ENCODE measurements at places on chromosomes 7 and 10.

DNA sequence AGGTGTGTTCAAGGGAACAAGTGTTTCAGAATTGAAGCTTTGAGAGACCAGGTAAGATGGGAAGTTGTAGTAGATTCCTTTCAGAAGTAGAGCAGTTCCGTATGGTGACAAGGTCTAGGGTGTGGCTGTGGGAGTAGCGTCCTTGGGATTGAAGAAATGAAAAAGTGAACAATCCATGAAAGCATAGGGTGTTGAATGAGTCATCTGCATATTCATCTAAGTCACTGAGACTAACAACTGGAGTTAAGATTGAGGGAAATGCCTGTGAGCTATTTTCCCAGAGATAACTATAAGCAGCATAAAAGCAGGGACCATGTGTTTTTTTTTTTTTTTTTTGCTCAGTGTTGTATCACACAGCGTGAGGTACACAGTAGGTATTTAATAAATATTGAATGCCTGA, 134.8 kb downstream of the PHTF2 start:
- DNase-seq, result peak; percentile 9

DNA sequence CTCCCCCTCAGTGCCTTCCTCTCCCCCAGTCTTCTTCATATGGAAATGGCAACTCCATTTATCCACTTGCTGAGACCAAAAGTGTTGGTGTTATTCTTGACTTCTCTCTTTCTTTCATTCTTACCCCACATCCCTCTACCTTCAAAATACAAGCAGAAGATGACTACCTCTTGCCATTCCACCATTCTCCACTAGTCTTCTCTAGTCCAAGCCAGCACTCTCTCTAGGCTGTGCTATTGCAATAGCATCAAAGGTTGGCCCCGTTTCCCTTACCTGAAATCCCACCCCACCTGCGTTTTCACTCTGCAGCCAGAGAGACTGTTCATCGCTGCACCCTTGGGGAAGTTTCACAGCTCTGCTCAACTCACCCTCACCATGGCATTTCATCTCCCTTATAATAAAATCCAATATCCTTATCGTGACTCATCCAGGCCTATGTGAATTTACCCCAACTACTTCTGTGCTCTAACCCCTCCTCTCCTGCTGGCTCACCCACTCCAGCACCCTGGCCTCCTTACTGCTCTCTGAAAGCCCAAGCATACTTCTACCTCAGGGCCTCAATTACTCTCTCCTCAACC, 109.1 kb downstream of the LSM5 start:
- DNase-seq, result peak; percentile 32

GRCh38 chr10:63209705-63210104, 76.6 kb downstream of the NRBF2 start:
- no peak for DNase-seq

DNA sequence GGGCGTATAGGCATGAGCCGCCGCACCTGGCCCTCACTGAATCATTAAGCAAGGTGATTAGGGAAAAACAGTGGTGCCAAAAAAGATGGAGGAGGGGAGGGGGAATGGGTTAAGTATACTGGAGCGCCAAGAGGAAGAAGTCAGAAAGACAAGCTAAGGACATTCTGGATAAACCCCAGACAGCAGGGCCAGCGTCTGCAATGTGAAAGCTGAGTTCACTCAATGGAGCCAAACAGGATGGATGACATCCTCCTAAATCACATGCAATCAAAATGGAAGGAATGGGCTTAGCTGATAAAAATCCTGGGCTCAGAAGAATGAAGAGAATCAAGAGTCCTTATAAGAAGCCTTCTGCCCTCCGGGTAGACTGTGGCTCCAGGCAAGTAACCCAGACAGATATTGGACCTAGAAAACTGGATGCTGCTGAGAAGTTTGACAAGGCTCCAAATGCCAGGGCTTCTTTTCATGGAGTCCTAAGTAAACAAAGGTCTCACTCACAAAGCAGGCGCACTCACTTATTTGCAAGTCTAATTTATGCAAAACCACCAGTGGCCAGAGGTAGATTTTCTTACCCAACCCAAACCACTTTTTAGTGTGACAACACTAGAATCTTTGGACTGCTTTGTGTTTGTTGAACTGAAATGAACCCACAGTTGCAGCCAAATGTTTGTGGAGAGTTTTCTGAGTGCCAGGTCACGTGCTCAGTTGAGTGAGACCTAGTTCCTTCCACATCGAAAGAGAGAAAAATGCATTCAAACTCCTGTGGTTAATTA, 519.1 kb upstream of the AUTS2 start:
- no peak for DNase-seq

DNA sequence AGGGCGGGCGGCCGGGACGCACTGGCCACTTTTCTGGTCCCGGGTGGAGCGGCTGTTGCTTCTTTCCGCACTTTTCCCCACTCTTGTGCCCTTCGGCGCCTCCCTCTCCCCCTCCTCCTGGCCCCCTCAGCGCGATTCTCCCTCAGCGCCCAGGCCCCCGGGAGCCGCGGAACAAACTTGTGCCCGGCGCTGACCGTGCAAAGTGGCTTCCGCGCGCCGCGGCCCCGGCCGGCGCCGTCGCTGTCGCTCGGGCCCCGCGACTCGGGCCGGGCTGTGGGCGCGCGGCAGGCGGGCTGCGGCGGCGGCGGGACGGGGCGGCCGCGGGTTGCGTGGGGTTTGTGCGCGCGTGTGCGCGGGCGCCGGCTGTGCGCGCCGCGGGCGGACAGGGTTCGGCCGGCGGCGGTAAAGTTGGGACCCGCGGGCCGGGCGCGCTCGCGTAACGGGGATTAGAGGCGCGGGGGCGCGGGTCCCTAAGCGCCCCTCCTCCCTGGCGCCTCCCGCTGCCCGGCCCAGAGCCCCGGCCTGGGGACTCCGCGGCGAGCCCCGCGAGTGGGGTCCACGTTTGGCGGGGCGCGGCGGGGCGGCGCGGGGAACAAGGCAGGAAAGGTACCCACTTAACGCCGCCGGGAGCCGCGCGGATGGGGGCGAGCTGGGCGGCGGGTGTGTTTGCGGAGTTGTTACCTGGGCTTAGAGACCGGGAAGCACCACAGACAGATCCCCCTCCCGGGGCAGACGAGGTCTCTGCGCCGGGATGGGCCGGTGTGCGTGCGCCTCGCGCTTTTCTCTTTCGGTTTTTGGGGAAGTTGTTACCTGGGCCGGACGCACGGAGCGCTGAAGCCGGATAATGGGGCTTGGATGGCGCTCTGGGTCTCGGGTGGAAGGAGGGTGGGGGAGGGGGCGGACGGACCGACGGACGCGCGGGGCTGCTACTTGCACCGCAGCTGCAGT, 860 bp downstream of the ZEB1 start:
- DNase-seq, result peak; percentile 74

GRCh38 chr10:33233635-33234034, 100.8 kb downstream of the NRP1 start:
- DNase-seq, result no peak

- peak; percentile 88 for DNase-seq
Measured at GRCh38 chr10:103504181-103504783, 10.8 kb downstream of the NEURL1 start.

DNA sequence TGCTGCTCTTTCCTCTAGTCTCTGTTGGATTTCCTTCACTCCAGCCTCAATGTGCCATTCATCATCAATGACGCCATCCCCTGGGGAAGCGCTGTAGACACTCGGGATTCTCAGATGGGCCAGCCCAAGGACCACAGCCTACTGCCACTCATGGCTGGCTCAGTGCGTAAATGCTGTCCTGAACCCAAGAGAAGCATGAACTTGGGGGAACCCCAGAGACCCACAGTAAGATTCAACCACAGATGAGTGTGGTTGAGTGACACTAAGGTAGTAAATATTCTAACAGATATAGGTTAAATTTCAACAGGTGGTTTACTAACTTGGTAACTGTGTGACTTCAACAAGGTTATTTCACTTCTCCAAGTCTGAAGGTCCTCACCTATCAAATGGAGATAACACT, 304.1 kb downstream of the GRM8 start:
- DNase-seq, result no peak

GRCh38 chr10:29228562-29228961, 60.3 kb upstream of the LYZL1 start:
- DNase-seq, result no peak

DNA sequence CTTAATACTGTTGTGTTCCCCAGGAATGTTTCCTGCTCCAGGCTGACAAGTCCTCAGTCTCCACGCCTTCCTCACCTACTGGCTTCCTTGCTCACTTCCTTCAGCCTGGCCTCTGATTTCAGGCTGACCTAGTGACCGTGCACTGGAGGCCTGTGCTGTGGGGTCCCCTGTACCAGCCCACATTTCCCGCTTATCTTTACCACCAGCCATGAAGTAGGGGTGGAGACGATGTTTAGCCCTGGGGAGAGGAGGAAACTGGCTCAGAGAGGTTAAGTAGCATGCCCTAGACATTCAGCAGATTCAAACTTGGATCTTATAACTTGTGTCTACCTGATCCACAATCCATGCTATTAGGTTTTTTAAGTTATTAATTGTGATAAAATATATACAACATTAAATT, 4.8 kb upstream of the ZNF488 start:
- no peak for DNase-seq

- peak; percentile 43 for DNase-seq
Measured at GRCh38 chr10:46293832-46294640, 7.2 kb downstream of the ANTXRL start.

GRCh38 chr7:140048138-140048537, 14.6 kb downstream of the PARP12 start:
- DNase-seq, result no peak

GRCh38 chr7:19401461-19401860, 256.2 kb upstream of the FERD3L start:
- DNase-seq, result no peak

DNA sequence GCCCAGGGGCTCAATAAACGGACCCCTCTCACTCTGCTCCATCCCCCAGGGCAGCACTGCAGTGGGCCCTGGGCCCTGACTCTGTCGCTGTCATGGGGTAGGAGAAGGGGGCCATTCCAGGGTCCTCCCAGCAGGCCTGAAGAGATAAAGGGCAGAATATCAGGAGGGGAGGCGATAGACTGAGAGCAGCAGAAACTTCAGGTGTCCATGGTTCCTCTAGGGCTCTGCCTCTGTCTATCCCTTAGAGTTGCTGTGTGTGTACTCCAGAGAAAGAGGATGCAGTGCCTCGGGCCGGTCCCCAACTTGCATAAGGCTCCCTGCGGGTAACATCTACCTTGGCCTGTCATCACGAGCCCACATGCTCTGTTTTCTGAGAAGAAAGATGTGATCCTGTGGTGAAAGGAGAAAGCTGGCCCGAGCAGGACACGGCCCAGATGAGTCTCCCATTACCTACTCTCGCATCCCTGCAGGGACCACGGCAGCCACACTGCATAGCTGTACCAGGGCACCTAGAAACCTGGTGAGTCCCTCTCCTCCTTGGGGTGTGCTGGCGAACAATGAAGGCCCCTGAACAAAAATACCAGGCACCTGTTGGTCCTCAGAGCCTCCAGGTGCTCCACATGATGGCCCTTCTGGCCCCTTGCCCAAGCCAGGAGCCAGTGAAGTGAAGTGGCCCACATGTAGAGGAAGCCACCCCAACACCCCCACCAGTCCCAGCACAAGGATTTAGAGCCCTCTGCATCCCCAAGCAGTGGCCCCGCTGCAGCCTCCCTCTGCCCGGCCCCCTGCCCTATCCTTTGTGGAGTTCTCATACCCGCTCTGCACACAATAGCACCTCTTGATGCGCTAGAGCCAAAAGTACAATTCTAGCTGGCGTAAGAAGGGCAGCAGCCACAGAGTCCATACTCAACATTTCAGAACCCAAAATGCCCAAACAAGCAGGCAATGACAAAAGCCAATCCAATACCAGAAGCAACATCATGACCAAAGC, 106.8 kb downstream of the ARHGAP22 start:
- DNase-seq, result no peak
